ENCODE measurements at places on chromosomes 12 and 14. TPM values are rescaled to one million over a fixed set of nuclear protein-coding genes. Genes with fewer than 3 reads are reported as not detected.

The POTEM gene
- not detected for total RNA-seq

The RAB2B gene
- 19.8 TPM for total RNA-seq

The SLC39A2 gene
- not detected for total RNA-seq

The ZNF705A gene
- not detected for total RNA-seq

The ERP27 gene
- 2.3 TPM for total RNA-seq

The PPP1R36 gene
- 0.29 TPM for total RNA-seq

The NFE2 gene
- total RNA-seq, result not detected

The ANAPC5 gene
- total RNA-seq, result 122 TPM

The TAS2R7 gene
- not detected for total RNA-seq

The TAS2R31 gene
- 1.2 TPM for total RNA-seq

The C12orf75 gene
- total RNA-seq, result 66.9 TPM

GRCh38 chr12:60494244-60494643 lies 898.4 kb downstream of the SLC16A7 start:
- H3K4me3 ChIP-seq, result no peak overlapping the region
- DNase-seq, result no peak
- H3K36me3 ChIP-seq, result no peaks in the 10 kb centered on the region

DNA sequence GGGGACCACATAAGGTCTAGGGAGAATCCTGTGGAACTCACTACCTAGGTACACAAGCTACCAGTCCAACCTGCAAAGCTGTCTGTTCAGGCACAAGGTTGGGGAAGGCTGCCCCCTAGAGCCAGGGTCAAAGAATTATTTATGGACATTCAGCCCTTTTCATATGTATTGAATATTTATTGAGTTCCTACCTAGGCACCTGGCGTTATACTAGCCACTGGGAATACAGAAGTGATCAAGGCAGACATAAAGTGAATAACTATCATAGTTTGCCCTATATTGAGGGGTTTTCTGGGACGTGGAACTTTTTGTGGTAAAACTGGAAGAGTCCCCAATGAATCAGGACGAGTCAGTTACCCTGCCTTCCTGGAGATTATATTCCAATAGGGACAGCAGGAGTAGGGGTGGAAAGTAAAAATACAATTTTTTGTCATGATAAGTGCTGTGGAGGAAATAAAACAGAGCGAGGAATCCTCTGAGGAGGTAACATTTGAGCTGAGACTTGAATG lies 5.8 kb upstream of the SLC48A1 start:
- no peak overlapping the region for H3K27ac ChIP-seq
- H3K36me3 ChIP-seq, result no peaks in the 10 kb centered on the region
- no peak overlapping the region for H3K4me3 ChIP-seq
- H3K4me1 ChIP-seq, result peaks cover 13% of the 10 kb centered on the region
- peak; percentile 77 for DNase-seq
- H3K27me3 ChIP-seq, result no peaks in the 10 kb centered on the region

GRCh38 chr12:6551063-6551461 lies 4.8 kb downstream of the IFFO1 start:
- H3K27me3 ChIP-seq, result no peaks in the 10 kb centered on the region
- peaks cover 19% of the 10 kb centered on the region for H3K36me3 ChIP-seq
- no peak overlapping the region for H3K27ac ChIP-seq
- H3K4me3 ChIP-seq, result no peak overlapping the region

DNA sequence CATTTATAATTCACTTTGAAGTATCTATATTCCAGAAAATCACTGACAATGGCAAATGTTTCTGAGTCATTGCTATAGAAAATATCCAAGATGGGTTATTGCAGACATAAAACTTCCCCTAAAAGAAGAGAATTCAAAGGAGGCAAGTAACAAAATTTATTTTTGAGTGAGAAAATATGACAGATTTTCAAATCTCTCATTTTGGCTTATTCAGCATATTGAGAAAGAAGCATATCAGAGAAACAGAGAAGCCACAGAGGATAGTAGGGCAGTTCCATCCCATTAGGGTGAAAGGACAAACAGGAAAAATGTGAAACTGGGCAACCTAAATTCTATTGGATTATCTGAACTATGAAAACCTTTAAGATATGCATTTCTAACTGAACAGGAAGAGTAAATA lies 85.0 kb downstream of the SYT1 start:
- no peak overlapping the region for H3K4me3 ChIP-seq
- H3K36me3 ChIP-seq, result no peaks in the 10 kb centered on the region
- H3K27me3 ChIP-seq, result no peaks in the 10 kb centered on the region
- no peak for DNase-seq
- H3K4me1 ChIP-seq, result no peaks in the 10 kb centered on the region

- no peak for DNase-seq
- H3K4me3 ChIP-seq, result no peak overlapping the region
- no peaks in the 10 kb centered on the region for H3K36me3 ChIP-seq
- H3K4me1 ChIP-seq, result no peaks in the 10 kb centered on the region
- peaks cover 8% of the 10 kb centered on the region for H3K27me3 ChIP-seq
- no peak overlapping the region for H3K27ac ChIP-seq
Measured at GRCh38 chr12:77013091-77013490, 52.3 kb downstream of the E2F7 start.

DNA sequence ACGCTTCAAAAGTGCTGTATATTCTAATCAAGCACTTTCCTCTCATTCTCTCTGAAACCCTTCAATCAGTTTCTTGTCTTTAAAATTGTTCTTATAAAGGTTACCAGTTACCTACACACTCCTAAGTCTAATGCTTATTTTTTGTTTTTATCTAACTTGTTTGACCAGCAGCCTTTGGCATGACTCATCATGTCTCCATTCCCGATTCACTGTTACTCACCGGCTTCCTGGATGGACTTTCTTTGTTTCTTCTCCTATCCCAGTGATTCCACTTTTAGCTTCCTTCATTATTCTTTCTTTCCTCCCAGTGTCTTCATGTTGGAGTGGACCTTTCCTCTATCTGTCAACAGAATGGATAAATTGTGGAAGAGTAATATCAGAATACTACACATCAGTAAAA lies 368.6 kb upstream of the CCDC196 start:
- H3K4me1 ChIP-seq, result no peaks in the 10 kb centered on the region
- no peak for DNase-seq
- H3K27ac ChIP-seq, result no peak overlapping the region
- H3K36me3 ChIP-seq, result no peaks in the 10 kb centered on the region
- no peak overlapping the region for H3K4me3 ChIP-seq

- peaks cover 50% of the 10 kb centered on the region for H3K4me1 ChIP-seq
- H3K27me3 ChIP-seq, result no peaks in the 10 kb centered on the region
- H3K27ac ChIP-seq, result peak overlapping the region; percentile 92
- peaks cover 4% of the 10 kb centered on the region for H3K36me3 ChIP-seq
- peak; percentile 79 for DNase-seq
Measured at GRCh38 chr12:57845478-57846284, 848 bp downstream of the CTDSP2 start.

DNA sequence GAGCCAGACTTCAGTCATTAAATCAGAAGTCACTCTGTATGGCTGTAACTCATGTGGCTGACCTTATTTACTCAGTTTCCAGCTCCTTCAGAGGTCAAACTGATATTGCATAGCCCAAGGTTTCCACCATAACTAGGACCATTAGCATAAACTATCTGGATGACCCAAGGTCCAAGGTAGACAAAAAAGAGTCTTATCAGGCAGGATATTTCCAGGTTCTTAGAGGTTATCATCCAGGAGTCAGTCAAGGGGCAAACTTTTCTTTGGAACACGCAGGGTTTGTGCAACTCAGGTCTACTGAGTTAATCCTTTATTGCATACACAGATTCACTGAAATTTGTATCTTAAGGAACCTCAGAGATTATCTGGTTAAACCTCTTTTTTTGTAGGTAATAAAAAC lies 66.5 kb downstream of the AVPR1A start:
- H3K36me3 ChIP-seq, result no peaks in the 10 kb centered on the region
- DNase-seq, result no peak
- H3K4me3 ChIP-seq, result no peak overlapping the region
- peaks cover 2% of the 10 kb centered on the region for H3K27me3 ChIP-seq
- H3K4me1 ChIP-seq, result no peaks in the 10 kb centered on the region
- no peak overlapping the region for H3K27ac ChIP-seq

DNA sequence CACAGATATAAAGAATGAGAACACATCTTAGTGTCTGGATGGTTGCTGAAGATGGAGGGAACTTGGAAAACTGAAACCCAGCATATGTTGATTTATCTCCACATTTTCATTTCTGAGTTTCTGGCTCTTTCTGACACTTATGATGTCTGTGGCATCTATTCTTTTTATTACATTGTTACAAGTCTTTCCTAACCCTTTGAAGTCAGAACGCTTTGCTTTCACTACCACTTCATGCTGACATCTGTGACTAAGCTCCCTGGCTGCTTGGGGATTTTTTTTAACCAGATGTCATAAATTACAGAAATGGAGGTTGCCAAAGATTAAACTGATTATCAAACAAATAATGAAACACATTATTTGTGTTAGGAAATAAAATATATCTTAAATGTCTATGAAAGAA lies 188.7 kb downstream of the KITLG start:
- peaks cover 1% of the 10 kb centered on the region for H3K27me3 ChIP-seq
- H3K4me3 ChIP-seq, result no peak overlapping the region

DNA sequence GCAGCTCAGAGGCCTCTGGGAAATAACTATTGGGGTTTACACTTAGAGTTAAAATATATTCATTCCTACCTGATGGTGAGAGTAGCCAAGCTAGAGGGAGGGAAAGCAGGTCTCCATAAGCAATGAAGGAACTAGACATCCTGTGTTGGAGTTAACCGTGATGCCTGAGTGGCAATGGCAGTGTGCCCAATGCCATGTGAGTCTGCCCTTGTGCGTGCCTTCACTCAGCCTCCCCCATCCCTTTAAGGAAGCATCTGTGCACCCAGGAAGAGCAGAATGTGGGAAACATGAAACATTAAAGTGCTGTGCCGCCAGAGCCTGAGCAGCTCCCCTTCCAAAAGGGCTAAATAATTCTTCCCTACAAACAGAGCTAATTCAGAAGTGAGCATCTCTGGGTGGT lies 76.3 kb downstream of the COX16 start:
- H3K36me3 ChIP-seq, result no peaks in the 10 kb centered on the region
- no peak overlapping the region for H3K27ac ChIP-seq
- no peak overlapping the region for H3K4me3 ChIP-seq
- H3K27me3 ChIP-seq, result peaks cover 3% of the 10 kb centered on the region
- H3K4me1 ChIP-seq, result no peaks in the 10 kb centered on the region

DNA sequence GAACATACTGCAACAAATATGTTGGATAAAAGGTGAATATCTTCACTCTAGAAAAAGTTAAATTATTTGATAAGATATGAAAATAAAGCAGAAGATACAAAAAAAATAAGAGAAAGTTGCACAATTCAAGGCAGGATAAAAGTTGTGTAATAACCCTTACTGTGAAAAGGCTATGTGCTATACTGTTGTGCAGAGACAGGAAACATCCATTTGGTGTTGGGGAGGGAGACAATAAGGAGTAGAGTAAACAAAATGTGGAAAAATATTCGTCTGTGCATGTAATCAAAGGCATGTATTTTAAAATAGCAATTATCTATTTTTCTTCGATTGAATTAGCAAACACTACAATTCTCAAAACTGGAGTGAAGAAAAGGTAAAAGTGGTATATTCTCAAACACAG lies 34.8 kb downstream of the PTHLH start:
- H3K36me3 ChIP-seq, result no peaks in the 10 kb centered on the region
- H3K27ac ChIP-seq, result no peak overlapping the region
- no peak for DNase-seq
- no peak overlapping the region for H3K4me3 ChIP-seq
- H3K4me1 ChIP-seq, result no peaks in the 10 kb centered on the region
- peaks cover 14% of the 10 kb centered on the region for H3K27me3 ChIP-seq

- DNase-seq, result no peak
- H3K4me1 ChIP-seq, result peaks cover 11% of the 10 kb centered on the region
- H3K27ac ChIP-seq, result no peak overlapping the region
- H3K36me3 ChIP-seq, result peaks cover 40% of the 10 kb centered on the region
- no peaks in the 10 kb centered on the region for H3K27me3 ChIP-seq
- H3K4me3 ChIP-seq, result no peak overlapping the region
Measured at GRCh38 chr14:92641306-92641705, 107.1 kb downstream of the LGMN start.

GRCh38 chr12:52585946-52586345 lies 12.3 kb upstream of the KRT74 start:
- H3K27ac ChIP-seq, result no peak overlapping the region
- H3K4me1 ChIP-seq, result peaks cover 33% of the 10 kb centered on the region
- peak; percentile 73 for DNase-seq
- H3K36me3 ChIP-seq, result no peaks in the 10 kb centered on the region

DNA sequence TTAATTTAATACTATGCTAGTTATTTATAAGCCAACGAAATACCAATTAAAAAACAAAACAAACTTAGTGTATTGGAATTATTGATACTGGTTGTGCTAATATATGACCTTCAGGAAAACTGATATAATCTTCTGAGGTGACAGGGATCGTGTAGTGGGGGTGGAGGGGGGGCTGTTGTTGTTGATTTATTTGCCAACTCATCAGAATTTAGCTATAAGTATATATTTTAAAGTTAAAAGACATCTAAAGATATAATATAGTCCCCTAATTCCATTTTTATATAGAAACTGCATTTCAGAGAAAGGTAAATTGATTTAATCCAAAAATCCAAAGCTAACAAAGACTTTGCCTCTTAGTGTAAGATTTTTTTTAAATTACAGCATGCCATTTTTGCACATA lies 210.5 kb downstream of the LRRK2 start:
- no peak for DNase-seq
- H3K36me3 ChIP-seq, result no peaks in the 10 kb centered on the region
- H3K27me3 ChIP-seq, result no peaks in the 10 kb centered on the region
- no peak overlapping the region for H3K27ac ChIP-seq
- H3K4me3 ChIP-seq, result no peak overlapping the region

- no peaks in the 10 kb centered on the region for H3K27me3 ChIP-seq
- no peak for DNase-seq
Measured at GRCh38 chr14:105325716-105326567, 11.4 kb downstream of the PACS2 start.

- H3K4me1 ChIP-seq, result peaks cover 73% of the 10 kb centered on the region
- peak overlapping the region; percentile 83 for H3K4me3 ChIP-seq
- H3K27ac ChIP-seq, result peak overlapping the region; percentile 98
- H3K36me3 ChIP-seq, result peaks cover 23% of the 10 kb centered on the region
- H3K27me3 ChIP-seq, result no peaks in the 10 kb centered on the region
Measured at GRCh38 chr14:50082308-50082742, 34.0 kb downstream of the VCPKMT start.

DNA sequence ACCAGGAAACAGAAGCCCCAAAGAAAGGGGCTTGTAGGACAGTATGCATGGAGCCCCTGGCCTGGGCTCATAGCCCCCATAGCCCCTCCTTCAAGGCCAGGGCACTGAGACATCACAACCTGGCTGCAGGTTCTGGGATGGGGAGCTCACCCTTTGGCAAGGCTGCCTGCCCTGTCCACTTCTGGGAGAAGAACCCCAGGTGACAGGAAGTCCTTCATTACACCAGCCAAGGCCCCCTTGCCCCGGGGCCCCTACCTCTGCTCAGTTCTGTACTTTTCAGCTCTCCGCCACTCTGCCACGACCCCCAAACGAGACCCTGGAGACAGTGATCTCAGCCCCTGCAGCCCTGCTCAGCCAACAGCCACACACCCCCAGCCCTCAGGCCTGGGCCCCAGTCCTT lies 223.2 kb upstream of the RTL1 start:
- DNase-seq, result no peak
- H3K4me3 ChIP-seq, result no peak overlapping the region
- no peak overlapping the region for H3K27ac ChIP-seq
- no peaks in the 10 kb centered on the region for H3K4me1 ChIP-seq
- H3K27me3 ChIP-seq, result peaks cover 16% of the 10 kb centered on the region

- DNase-seq, result no peak
- H3K4me1 ChIP-seq, result peaks cover 35% of the 10 kb centered on the region
- no peaks in the 10 kb centered on the region for H3K27me3 ChIP-seq
- H3K27ac ChIP-seq, result no peak overlapping the region
- H3K36me3 ChIP-seq, result no peaks in the 10 kb centered on the region
- H3K4me3 ChIP-seq, result no peak overlapping the region
Measured at GRCh38 chr14:35340616-35341453, 48.7 kb downstream of the PSMA6 start.

- no peaks in the 10 kb centered on the region for H3K27me3 ChIP-seq
- H3K4me3 ChIP-seq, result no peak overlapping the region
- peaks cover 14% of the 10 kb centered on the region for H3K4me1 ChIP-seq
- DNase-seq, result no peak
Measured at GRCh38 chr12:95505039-95505438, 31.1 kb downstream of the METAP2 start.
